ENCODE measurements at places on chromosomes 7 and 10. TPM values are rescaled to one million over a fixed set of nuclear protein-coding genes. Genes with fewer than 3 reads are reported as not detected.
A peak's percentile ranks its signal among the peaks of the same experiment; 100 is the strongest.

GRCh38 chr10:32927750-32928149, 30.3 kb downstream of the ITGB1 start:
- H3K27ac ChIP-seq, result no peak overlapping the region
- H3K4me1 ChIP-seq, result no peaks in the 10 kb centered on the region
- peaks cover 32% of the 10 kb centered on the region for H3K36me3 ChIP-seq
- H3K27me3 ChIP-seq, result no peaks in the 10 kb centered on the region

- no peaks in the 10 kb centered on the region for H3K27me3 ChIP-seq
- no peak for DNase-seq
- peaks cover 3% of the 10 kb centered on the region for H3K36me3 ChIP-seq
- peaks cover 15% of the 10 kb centered on the region for H3K4me1 ChIP-seq
- H3K4me3 ChIP-seq, result no peak overlapping the region
- H3K27ac ChIP-seq, result no peak overlapping the region
Observed at GRCh38 chr7:77858278-77858677, 59.7 kb downstream of the PHTF2 start.

- DNase-seq, result no peak
- H3K27me3 ChIP-seq, result no peaks in the 10 kb centered on the region
- H3K4me3 ChIP-seq, result no peak overlapping the region
- no peaks in the 10 kb centered on the region for H3K36me3 ChIP-seq
- H3K27ac ChIP-seq, result no peak overlapping the region
- no peaks in the 10 kb centered on the region for H3K4me1 ChIP-seq
Observed at GRCh38 chr7:75986147-75986781, 8.1 kb downstream of the TMEM120A start.

DNA sequence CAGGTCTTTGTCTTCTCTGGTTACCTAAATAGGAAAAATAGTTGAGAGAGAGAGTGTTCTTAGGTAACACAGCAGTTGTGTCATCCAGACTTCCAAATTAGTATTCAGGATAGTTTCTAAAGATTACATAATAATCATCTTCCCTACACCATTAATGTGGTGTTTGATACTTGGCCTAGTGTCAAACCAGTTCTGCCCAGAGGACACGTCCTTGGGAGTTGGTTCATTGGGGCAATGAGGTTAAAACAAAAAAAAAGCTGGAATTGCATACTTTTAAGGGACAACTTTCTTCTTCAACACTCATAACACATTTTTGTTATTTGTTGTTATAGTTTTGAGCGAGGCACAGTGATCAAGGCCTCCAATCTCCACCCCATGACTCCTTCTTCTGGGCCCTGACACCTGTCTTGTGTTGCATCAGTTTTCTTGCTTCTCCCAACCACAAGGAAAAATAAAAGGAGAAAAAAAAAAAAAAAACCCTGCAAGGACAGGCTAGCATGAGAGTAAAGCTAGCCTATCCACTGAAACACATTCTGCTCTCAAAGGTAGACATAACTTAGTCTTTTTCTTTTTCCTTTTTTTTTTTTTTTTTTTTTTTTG, 28.8 kb downstream of the STN1 start:
- no peak overlapping the region for H3K4me3 ChIP-seq
- H3K4me1 ChIP-seq, result peaks cover 9% of the 10 kb centered on the region
- no peak overlapping the region for H3K27ac ChIP-seq
- H3K27me3 ChIP-seq, result no peaks in the 10 kb centered on the region
- peaks cover 41% of the 10 kb centered on the region for H3K36me3 ChIP-seq

DNA sequence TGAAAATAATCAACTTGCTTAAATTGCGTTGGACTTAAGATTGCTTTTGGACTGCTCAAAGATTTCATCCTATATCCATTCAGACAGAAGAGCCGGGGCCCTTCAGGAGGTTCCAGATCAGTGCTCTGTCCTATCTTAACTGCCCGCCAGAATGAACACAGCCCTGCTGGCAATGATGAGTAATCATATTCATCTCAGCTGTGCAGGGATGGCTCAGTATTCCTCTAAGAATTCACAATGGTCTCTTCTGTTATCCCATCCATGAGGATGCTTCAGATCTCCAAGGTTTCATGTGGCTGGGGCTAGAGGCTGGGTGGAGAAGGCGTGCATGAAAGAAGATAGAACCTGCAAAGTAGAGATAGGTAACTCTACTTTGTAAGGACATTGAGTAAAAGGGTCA, 80.0 kb upstream of the NPVF start:
- no peak for DNase-seq
- no peak overlapping the region for H3K27ac ChIP-seq
- H3K4me1 ChIP-seq, result no peaks in the 10 kb centered on the region
- no peaks in the 10 kb centered on the region for H3K36me3 ChIP-seq
- H3K27me3 ChIP-seq, result no peaks in the 10 kb centered on the region

- H3K4me1 ChIP-seq, result no peaks in the 10 kb centered on the region
- DNase-seq, result no peak
- H3K36me3 ChIP-seq, result no peaks in the 10 kb centered on the region
- H3K27ac ChIP-seq, result no peak overlapping the region
- no peak overlapping the region for H3K4me3 ChIP-seq
Observed at GRCh38 chr7:52154382-52154781, 837.8 kb upstream of the COBL start.

- no peak overlapping the region for H3K27ac ChIP-seq
- H3K36me3 ChIP-seq, result no peaks in the 10 kb centered on the region
- no peaks in the 10 kb centered on the region for H3K4me1 ChIP-seq
- no peak overlapping the region for H3K4me3 ChIP-seq
- DNase-seq, result no peak
Observed at GRCh38 chr7:19982841-19983835, 209.7 kb upstream of the TMEM196 start.

GRCh38 chr10:86415116-86415515, 48.5 kb upstream of the GRID1 start:
- H3K36me3 ChIP-seq, result no peaks in the 10 kb centered on the region
- no peak overlapping the region for H3K27ac ChIP-seq
- H3K4me1 ChIP-seq, result peaks cover 50% of the 10 kb centered on the region
- H3K4me3 ChIP-seq, result no peak overlapping the region
- H3K27me3 ChIP-seq, result no peaks in the 10 kb centered on the region
- DNase-seq, result no peak

GRCh38 chr7:84294847-84295455, 100.4 kb upstream of the SEMA3A start:
- no peak overlapping the region for H3K27ac ChIP-seq
- H3K4me3 ChIP-seq, result no peak overlapping the region
- H3K27me3 ChIP-seq, result no peaks in the 10 kb centered on the region
- H3K36me3 ChIP-seq, result no peaks in the 10 kb centered on the region

DNA sequence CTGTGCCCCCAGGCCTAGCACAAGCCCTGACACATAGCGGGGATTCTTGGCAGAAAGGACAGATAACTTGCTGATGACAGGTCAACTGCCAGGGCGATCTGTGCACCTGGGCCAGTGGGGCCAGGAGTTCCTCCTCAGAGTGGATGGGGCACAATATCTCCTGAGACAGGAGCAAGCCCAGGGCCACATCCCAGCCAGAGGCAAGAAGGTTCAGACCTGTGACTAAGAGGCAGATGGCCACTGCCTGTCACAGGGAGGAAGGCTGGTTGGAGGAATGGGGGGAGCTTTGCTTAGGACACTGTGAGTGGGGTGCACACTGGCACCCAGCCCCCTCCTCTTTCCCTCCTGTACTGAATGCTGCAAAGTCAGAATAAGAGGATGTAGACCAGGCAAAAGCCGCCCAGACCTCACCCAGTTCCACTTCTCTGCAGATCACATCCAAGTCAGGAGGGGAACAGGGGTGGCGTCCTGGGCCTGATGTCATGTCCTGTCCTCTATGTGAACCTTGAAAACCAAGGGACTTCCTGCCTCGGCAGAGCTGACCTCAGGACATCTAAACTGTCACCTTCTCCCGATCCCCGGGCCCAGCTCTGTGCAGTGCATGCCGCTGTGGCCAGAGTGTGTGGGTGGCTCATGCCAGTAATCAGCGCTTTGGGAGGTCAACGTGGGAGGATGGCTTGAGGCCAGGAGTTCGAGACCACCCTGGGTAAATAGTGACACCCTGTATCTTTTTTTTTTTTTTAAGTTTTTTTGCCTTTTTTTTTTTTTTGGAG, 1.3 kb downstream of the GUSB start:
- no peaks in the 10 kb centered on the region for H3K27me3 ChIP-seq
- no peaks in the 10 kb centered on the region for H3K36me3 ChIP-seq
- peaks cover 18% of the 10 kb centered on the region for H3K4me1 ChIP-seq
- peak; percentile 67 for DNase-seq
- H3K4me3 ChIP-seq, result peak overlapping the region; percentile 83
- H3K27ac ChIP-seq, result peak overlapping the region; percentile 67

DNA sequence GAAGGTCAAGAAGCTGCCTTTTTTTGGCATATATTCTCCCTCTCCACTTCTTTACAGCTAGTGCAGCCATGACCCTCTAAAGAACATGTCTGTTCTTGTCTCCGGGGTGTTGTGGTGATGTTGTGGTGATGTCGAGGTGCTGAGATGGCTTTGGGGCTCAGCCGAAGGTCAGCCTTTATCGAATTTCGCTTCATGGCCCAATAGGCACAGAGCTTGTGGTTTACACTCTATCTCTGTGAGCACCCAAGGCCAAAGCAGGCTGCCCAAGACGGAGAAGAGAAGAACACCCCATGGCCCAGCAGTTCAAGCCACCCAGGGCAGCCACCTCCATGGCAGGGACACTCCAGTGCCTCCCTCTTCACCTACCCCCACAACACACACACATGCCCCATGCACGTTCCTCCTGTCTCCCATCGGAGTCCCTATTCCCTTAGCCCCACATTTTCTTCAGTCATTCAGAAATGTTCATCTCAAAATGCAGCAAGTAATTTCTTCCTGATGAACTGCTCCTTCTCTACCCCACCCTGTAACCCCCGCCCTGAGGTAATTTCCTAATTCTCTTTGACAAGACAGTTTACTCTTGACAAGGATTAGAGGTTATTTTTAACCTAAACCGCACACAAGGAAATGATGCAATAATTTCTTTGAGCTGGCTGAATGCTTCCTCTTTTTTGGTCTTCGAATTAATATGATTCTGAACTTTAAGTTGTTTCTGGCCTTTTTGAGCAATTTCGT, 18.6 kb upstream of the ADRB1 start:
- no peak overlapping the region for H3K4me3 ChIP-seq
- no peak for DNase-seq
- peaks cover 14% of the 10 kb centered on the region for H3K4me1 ChIP-seq
- no peaks in the 10 kb centered on the region for H3K36me3 ChIP-seq
- no peak overlapping the region for H3K27ac ChIP-seq
- H3K27me3 ChIP-seq, result no peaks in the 10 kb centered on the region

DNA sequence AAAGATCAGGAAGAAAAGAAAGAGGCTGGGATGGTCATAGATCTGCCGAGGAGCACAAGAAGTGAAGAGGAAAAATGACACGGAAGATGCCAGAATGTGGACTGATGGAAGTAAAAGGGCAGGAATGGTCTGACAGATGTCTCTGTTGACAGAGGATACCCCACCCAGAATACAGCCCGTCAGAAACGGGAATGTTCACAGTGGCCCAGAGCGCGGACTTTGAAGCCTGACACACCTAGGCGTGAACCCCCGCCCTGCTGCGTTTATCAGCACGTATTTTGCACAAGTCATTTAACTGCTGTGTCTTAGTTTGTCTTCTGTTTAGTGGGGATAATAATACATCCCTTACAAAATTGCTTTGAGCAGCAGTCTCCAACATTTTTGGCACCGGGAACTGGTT, 27.1 kb downstream of the AKR1B1 start:
- H3K27me3 ChIP-seq, result peaks cover 4% of the 10 kb centered on the region
- no peaks in the 10 kb centered on the region for H3K36me3 ChIP-seq
- H3K27ac ChIP-seq, result no peak overlapping the region

DNA sequence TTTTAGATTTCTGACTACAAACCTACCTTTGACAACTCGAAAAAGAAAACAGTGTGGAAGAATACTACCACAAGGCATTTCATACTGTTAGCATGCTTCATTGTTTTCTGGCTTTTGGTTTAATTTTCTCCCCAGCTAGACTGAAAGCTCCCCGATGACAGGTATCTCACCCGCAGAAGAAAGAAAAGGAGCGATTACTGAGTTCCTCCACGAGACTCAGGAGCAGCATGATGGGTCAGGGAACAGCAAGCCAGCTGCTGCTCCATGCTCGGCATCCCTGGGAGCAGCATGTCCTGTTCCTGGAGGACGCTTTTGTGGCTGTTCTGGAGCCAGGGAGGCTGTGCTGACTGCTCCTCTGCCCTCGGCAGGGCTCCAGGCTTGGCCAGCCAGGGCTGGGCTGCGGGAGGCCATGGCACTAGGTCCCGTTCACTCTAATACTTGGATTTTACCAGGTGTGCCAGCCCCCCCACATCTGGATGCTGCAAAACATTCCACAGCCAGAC, 133.4 kb downstream of the PRKAG2 start:
- H3K27me3 ChIP-seq, result no peaks in the 10 kb centered on the region
- no peak overlapping the region for H3K27ac ChIP-seq
- H3K36me3 ChIP-seq, result no peaks in the 10 kb centered on the region
- H3K4me1 ChIP-seq, result no peaks in the 10 kb centered on the region
- DNase-seq, result no peak

- H3K27ac ChIP-seq, result no peak overlapping the region
- H3K36me3 ChIP-seq, result peaks cover 10% of the 10 kb centered on the region
- no peak overlapping the region for H3K4me3 ChIP-seq
- no peak for DNase-seq
- H3K27me3 ChIP-seq, result no peaks in the 10 kb centered on the region
Observed at GRCh38 chr10:70845256-70845655, 29.5 kb downstream of the SGPL1 start.

GRCh38 chr7:128453836-128454804, 1.6 kb upstream of the HILPDA start:
- H3K27ac ChIP-seq, result peak overlapping the region; percentile 93
- H3K4me3 ChIP-seq, result no peak overlapping the region
- H3K36me3 ChIP-seq, result no peaks in the 10 kb centered on the region
- H3K27me3 ChIP-seq, result no peaks in the 10 kb centered on the region

- peak; percentile 66 for DNase-seq
- H3K4me1 ChIP-seq, result peaks cover 11% of the 10 kb centered on the region
- peak overlapping the region; percentile 74 for H3K27ac ChIP-seq
- no peaks in the 10 kb centered on the region for H3K27me3 ChIP-seq
- H3K36me3 ChIP-seq, result no peaks in the 10 kb centered on the region
- peak overlapping the region; percentile 70 for H3K4me3 ChIP-seq
Observed at GRCh38 chr10:70558871-70559810, 43.4 kb downstream of the PRF1 start.

- no peaks in the 10 kb centered on the region for H3K27me3 ChIP-seq
- H3K36me3 ChIP-seq, result no peaks in the 10 kb centered on the region
- DNase-seq, result no peak
- no peak overlapping the region for H3K4me3 ChIP-seq
- H3K4me1 ChIP-seq, result peaks cover 14% of the 10 kb centered on the region
Observed at GRCh38 chr7:92695308-92696261, 105.4 kb upstream of the FAM133B start.

DNA sequence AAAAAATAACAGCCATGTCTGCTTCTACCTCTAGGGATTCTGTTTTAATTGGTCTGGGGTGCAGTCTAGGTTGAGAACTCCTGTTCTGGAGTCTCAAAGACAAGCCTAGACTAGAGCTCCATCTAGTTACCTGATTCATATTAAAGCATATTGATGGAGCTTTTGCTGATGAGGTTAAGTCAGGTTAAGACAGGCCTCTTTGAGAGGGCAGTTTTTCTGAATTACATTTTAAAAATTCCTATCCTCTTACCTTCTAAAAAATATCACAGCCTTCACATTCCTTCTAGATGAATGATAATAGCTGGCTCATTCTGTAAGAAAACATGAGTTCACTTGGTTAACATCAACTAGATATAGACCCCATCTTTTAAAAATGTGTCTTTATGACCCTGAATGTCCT, 28.9 kb downstream of the MGAM start:
- no peaks in the 10 kb centered on the region for H3K27me3 ChIP-seq
- no peak overlapping the region for H3K4me3 ChIP-seq
- H3K36me3 ChIP-seq, result no peaks in the 10 kb centered on the region

ATRNL1 gene
- total RNA-seq, result not detected

TEX47 gene
- total RNA-seq, result not detected

RPS24 gene
- 1,994 TPM for total RNA-seq

USP6NL gene
- 3.2 TPM for total RNA-seq

SH2D4B gene
- total RNA-seq, result 0.13 TPM

PALD1 gene
- 0.29 TPM for total RNA-seq

ZNF488 gene
- 0.44 TPM for total RNA-seq

LIPN gene
- total RNA-seq, result not detected

Measured in CD8-positive, alpha-beta memory T cell (primary cell).